Stromal cell of bone marrow (primary cell): ENCODE measurements at places on chromosomes 4 and X.

DNA sequence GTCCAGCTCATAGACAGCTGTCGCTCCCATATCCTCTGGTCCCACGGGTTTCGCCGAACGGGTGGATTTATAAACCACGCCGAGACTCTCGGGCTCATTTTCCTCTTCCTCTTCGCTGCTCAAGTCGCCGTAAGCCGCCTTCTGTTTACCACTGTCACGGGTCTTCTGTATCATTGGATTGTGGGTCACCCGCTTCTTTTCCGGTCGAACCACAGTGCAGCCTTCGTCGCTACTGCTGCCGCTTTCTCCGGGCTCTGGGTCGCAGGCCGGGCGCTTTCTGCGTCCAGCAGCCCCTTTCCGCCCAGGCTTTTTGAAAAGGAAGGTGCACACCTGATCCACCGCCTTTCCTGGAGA, 311 bp downstream of the RNF113A start:
- no peak for DNase-seq

GRCh38 chrX:47751670-47752069, 85.0 kb upstream of the ZNF81 start:
- DNase-seq, result no peak

- no peak for DNase-seq
These were observed 24.8 kb downstream of the KLF3 start for GRCh38 chr4:38688676-38689355.

DNA sequence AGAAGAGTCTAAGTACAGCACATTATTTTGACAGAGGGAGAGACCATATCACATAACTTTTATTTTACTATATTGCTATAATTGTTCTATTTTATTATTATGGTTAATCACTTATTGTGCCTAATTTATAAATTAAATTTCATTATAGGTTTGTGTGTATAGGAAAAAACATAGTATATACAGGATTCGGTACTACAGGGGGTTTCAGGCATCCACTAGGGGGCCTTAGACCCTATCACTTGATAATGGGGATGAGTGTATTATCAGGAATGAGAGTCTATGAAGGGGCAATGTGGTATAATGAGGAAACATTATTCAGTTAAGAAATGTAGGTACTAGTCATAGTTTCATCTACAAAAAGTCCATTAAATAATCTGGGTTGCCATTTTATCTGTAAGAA, 833.1 kb downstream of the C4orf33 start:
- DNase-seq, result no peak

DNA sequence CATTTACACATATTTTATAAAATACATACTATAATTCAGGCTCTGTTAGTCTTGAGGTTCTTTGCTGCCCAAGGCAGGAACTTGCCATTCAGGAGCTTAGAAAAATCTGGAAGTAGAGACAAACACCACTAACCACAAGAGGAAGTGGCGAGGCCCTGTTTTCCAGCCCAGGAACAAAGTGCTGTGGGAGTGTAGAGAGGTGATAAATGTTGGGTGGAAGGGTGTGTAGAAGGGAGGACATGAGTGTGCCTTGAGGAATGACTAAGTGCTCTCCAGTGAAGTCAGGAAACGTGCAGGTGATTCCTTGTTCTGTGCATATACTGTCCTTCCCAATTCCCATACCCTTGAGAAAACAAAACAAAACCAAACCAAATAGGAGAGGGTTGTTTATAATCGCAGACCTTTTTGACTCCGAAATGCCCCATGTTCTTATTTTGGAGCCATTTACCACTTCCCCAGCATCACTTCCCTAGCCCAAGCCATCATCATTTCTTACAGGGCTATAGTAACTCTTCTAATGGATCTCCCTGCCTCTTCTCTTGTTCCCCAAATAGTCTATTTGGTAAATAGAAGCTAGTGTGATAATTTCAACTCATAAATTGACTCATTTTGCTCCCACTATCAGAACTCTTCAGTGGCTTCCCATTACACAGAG, 83.2 kb downstream of the GPAT3 start:
- DNase-seq, result no peak
